Left lobe of liver (tissue), 2 donors: ENCODE measurements at places on chromosomes 7 and 10. TPM values are rescaled to one million over a fixed set of nuclear protein-coding genes. Genes with fewer than 3 reads are reported as not detected.

DNA sequence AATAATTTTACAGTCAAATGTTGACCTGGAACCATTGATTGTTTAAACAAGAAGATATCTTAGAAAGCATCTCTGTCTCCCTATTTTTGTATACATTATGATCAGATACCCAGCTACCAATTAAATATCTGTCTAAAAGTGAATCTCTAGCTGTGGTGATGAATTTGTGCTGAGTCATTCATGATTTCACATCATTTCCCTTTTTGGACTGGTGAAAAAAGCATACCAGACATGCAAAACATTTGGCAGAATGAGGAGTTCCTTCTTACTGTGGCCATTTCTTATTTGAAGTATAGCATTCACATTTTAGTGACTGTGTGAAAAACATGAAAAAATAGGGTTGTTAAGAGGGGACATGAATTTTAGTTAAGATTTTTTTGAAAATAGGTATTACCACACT, 98.0 kb upstream of the GATA3 start:
- DNase-seq, result no peak

The KRIT1 gene
- 16.8 TPM for total RNA-seq

DNA sequence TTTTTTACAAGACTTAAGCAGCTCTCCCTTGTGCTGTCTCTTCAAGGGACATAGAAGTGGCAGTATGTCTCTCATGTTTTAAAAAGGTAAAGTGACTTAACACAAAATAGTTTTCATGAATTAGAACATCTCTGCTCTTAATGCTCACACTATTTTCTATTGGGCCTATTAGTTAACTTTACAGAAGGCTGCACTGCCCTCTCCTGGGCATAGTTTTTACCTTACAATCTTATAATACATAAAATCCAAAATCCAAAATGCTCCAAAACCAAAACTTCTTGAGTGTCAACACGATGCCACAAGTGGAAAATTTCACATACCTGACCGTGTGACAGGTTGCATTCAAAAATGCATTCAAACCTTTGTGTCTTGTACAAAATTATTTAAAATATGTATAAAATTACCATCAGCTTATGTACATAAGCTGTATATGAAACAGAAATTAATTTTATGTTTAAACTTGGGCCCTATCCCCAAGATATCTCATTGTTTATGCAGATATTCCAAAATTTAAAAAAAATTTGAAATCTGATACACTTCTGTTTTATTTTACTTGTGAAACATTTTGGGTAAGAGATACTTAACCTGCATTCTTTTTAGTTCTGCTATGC, 25.8 kb downstream of the TES start:
- DNase-seq, result peak; percentile 45

DNA sequence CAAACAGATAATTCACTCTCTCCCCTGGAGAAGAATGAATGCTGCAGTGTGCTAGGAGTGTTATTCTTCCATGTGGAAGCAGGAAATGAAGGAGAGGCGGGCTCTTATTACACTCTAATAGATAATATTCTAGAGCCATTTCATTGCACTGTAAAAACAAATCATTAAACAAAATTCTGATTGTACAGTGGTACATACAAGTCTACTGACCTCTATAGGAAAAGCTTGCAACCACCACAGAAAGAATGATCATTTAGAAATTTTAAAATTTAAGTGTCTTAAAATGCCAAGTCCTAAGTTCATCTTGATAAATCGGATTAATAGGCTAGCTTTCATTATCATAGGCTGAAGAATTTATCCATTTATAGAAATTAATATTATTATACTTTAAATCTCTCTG, 960.3 kb upstream of the LRRN3 start:
- no peak for DNase-seq

The ANKRD61 gene
- not detected for total RNA-seq

The INHBA gene
- 2.6 TPM for total RNA-seq

DNA sequence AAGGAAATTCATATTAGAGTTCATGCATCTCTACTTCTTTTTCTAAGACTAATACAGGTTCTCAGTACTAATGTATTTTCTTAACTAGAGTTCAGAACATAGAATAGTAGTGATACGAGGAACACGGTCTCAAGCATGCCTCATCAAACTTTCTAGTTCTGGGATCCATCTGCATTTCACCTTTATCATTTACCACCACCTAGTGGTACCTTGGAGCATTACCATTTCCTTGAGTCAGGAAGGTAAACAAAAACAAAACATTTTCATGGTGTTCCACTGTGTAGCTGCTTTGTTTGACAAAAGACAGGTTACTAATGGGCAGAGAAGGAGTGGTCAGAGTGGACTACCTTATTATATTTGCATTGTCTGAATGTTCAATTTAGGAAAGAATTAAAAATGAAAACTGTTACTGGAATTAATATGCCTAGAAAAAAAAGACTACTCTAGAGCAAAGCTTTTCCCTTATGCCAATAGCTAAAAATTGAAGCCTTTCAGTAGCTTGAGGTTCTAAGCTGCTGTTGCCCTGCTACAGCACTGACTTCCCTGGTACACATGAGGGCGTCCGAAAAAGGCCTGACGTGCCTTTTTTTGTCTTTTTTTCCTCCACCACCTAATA, 44.5 kb downstream of the STARD3NL start:
- DNase-seq, result no peak

DNA sequence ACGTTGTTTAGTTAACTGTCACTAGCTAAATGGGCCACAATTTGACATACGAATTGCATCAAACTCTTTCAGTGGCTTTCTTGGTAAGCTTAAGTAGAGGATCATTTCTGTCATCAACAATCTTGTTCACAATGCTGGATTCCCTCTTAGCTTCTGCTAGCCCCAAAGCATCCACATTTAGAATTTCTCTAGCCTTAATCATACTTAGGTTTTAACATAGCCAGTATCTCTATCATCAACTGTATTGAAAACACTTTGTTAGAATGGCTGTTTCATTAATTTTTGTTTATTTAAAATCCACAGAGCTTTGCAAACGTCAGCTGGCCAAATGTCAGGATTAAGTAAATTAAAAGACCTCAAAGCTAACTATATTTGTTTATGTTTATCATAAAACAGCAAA, 41.1 kb downstream of the ABRAXAS2 start:
- DNase-seq, result no peak

DNA sequence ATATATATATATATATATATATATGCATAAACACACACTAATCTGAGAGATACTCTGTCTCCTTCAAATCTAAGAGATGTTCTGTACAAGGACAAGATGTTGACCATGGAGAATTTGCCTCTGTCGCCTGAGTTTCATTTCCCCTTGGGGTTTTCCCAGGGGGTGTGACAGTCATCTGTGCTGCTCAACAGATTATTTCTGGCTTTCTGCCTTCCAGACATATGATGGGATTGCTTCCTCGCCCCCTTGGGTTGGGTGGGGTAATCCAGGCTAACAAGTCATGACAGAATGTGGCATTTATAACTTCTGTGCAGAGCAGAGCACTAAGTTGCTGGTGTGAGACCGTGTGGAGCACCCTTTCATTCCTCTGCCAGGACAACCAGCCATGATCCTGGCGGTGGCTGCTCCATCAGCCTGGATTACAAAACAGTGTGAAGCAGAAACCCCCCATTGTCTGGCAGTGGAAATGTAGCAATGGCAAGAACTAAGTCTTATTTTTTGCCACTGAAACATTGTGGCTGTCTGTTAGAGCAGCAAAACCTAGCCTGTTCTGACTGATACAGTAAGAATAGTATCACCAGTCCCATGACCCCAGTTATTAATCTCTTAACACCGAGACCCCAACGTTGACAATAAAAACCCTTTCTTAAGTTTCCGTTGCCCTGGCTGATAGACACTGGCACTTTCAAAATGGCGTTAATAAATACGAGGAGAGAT, 13.7 kb upstream of the USP6NL start:
- no peak for DNase-seq

The PON1 gene
- total RNA-seq, result 465 TPM

The JAKMIP3 gene
- 0.28 TPM for total RNA-seq

- DNase-seq, result peak; percentile 62
These were observed 34.5 kb downstream of the PPIF start for GRCh38 chr10:79381804-79382221.

GRCh38 chr10:15461353-15462108, 90.4 kb upstream of the FAM171A1 start:
- DNase-seq, result no peak

GRCh38 chr7:115037128-115037802, 115.4 kb downstream of the MDFIC start:
- no peak for DNase-seq

DNA sequence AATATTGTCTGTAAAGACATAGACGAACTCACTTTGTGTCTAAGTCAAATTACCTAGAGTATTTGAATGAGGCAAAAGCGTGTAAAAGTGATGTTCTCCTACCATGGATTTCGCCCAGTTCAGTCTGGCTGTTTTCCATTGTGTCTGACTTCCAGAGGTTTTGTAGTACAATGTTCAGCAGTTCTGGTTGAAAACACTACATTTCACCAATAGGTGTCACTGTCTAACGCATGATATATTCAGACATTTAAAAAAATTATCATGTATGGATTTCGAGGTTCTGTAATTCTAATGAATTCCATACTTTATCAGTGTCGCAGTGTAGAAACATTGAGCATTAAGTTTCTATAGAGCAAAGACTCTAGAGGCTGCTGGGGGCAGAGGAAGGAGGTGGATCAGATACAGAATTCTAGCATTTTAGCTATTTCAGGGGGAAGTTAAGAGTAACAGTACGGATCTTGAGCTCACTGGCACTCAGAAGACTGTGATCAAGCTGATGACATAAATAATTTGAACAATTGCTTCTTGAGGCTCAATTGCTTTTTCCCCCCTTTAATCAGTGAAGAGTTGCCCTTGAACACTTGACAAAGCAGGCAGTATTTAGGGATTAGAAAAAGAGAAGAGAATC, 196.9 kb upstream of the RHOBTB1 start:
- peak; percentile 48 for DNase-seq

DNA sequence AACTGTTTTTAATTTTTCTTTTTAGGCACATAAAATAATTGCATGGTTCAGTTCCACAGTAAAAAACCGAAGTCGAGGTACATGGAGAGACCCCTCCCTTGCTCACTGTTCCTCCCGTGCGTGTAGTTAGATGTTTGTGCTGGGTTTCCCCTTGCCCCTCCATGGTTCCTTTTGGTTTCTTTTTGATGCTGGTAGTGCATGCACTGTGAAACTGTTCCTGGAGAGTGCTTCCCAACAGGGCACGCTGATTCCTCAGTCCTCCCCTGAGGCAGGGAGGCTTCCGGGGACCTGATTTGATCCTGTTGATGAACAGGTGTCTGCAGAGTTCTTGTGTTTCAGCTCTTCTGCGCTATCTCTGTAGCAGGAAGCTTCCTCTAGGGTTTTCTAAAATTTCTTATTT, 69.5 kb downstream of the ADCY1 start:
- DNase-seq, result peak; percentile 30

- no peak for DNase-seq
These were observed 82.4 kb upstream of the NME8 start for GRCh38 chr7:37765872-37766525.

The SCART1 gene
- total RNA-seq, result 0.53 TPM

- DNase-seq, result no peak
These were observed 745 bp upstream of the ORAI2 start for GRCh38 chr7:102432442-102433218.

DNA sequence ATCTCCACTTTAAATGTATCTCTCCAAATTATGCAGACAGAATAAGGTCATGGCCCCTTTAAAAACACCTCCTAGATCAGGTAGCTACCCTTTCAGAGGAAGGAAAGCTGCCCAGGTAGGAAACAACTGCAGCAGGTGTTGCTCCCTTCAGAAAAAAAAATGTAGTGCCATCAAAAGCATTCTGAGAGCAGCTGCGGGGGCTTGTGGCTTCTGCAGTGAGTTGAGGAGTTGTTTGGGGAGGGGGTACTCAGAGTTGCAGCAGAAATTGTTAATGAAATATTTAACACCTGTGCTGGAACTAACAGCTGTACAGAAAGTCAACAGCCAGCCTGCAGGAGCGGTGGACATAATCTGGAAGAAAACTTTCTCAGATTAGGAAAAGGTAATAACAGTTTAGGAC, 24.0 kb downstream of the CDHR3 start:
- no peak for DNase-seq

The CAMK2B gene
- total RNA-seq, result 5.0 TPM

The PILRA gene
- total RNA-seq, result 1.4 TPM

The SLC26A3 gene
- 0.93 TPM for total RNA-seq

The ITGA8 gene
- total RNA-seq, result 0.20 TPM

- no peak for DNase-seq
These were observed 82.2 kb downstream of the MDFIC start for GRCh38 chr7:115004121-115004520.

DNA sequence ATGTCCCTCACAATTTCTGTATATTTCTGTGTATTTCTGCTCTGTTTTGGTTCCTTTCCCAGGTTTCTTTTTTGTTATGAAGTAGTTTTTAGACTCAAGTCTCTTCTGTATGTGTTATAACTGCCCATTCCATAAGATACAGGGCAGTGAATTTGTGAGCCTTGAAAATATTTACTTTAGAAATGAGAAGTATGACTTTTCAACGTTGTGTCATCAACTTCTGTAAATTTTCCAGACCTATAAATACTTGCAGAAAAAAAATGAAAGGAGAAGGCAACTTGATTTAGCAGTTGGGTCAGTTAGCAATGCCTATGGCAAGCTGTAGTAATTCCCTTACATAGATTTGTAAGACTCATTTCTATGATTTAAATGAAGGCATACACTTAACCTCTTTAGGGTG, 11.5 kb downstream of the EGFR start:
- DNase-seq, result no peak

DNA sequence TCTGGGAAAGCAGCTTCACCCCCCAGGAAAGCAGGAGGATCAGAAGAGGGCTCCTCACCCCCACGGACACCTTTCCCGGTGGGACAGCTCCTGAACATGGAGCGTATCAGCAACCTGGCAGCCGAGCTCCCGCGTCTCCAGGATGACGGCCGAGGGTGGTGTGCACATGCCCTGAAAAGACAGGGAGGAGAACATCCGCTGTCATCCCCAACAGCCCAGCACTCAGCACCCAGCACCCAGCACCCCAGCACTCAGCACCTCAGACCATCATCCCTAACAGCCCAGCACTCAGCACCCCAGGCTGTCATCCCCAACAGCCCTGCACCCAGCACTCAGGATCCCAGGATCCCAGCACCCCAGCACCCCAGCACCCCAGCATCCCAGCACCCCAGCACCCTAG, 3.9 kb upstream of the CFAP46 start:
- DNase-seq, result no peak

DNA sequence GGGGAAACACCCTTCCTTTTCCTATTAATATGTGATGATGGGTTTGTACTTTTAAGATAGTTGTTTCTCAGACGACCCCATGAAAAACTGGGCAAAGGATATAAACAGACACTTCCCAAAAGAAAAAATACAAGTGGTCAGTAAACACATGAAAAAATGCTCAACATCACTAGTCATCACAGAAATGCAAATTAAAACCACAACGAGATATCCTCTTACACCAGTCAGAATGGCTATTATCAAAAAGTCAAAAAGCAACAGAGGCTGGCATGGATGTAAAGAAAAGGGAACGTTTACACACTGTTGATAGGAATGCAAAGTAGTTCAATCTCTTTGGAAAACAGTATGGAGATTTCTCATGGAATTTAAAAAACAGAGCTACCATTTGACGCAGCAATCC, 111.4 kb upstream of the ZEB1 start:
- no peak for DNase-seq

The OLAH gene
- total RNA-seq, result not detected
